ENCODE measurements at places on chromosomes 6 and 20. TPM values are rescaled to one million over a fixed set of nuclear protein-coding genes. Genes with fewer than 3 reads are reported as not detected.

DNA sequence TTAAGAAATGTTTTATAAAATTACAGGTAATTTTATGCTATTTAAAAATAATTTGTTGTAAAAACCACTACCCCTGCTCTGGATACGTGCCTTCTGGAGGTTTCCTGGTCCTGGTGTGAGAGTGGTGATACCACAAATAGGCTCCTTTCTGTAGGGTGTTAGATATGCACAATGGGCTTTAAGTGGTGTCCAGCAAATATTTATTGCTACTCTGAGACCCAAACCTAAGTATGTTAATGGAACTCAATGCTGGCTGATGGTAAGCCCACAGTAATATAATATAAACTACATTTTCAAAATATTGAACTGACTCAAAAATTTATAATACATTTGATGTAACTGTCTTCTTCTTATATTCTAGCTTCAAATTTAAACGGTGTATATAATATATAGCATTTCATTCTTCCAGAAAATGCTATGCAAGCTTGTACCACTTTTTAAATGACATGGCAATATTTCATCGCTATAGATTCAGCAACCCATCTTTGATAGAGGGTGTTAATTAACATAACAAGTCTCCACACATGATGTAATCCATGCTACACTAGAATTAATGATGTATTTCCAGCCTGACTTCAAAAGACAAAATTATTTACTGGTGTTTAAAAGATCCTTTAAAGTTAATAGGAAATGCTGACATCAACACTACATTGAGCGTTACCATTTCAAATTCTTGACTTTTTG lies 161.9 kb downstream of the DST start:
- no peak for DNase-seq
- H3K27me3 ChIP-seq: no peaks in the 10 kb centered on the region
- H3K4me3 ChIP-seq: no peak overlapping the region
- H3K36me3 ChIP-seq: peaks cover 54% of the 10 kb centered on the region
- H3K4me1 ChIP-seq: peaks cover 11% of the 10 kb centered on the region
- no peak overlapping the region for H3K27ac ChIP-seq

DNA sequence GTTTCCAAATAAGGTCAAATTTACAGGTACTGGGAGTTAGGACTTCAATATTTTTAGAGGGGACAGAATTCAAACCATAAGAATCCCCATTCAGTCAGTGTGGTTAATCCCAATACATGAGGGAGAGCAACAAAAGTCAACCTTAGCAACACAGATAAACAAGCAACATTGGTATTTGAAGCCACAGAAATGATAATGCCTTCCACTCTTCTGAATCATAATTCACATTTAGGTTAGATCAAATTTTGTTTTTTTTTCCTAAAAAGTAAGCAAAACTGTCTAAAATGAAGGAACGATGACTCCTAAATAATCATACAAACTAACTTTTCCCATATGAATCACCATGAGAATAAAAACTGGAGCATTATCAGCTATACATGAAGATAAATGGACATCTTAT lies 246.0 kb upstream of the TENT5A start:
- no peak overlapping the region for H3K4me3 ChIP-seq
- DNase-seq: no peak
- H3K27me3 ChIP-seq: no peaks in the 10 kb centered on the region
- H3K4me1 ChIP-seq: peaks cover 9% of the 10 kb centered on the region

DNA sequence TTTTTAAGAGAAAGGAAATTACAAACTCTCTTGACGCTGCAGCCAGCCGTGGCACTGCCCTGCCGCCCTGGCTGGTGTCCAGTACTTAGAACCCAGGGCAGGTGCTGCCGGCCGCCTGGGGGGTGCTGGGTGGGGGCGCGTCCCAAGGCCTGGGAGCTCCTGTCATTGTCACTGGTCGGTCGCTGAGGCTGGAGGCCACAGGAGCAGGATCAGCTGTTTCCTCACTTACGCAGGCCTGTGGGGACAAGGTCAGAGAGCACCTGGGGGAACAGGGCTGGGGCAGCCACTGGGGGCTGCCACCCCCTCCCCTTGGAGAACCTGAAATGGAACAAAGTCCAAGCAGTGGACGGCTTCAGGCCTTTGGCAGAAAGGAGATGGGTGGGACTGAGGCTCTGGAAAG lies 5.6 kb downstream of the BIRC7 start:
- H3K27me3 ChIP-seq: no peaks in the 10 kb centered on the region
- no peaks in the 10 kb centered on the region for H3K36me3 ChIP-seq
- no peaks in the 10 kb centered on the region for H3K4me1 ChIP-seq
- DNase-seq: no peak
- H3K27ac ChIP-seq: no peak overlapping the region

- DNase-seq: no peak
- no peaks in the 10 kb centered on the region for H3K4me1 ChIP-seq
- no peaks in the 10 kb centered on the region for H3K27me3 ChIP-seq
- no peak overlapping the region for H3K27ac ChIP-seq
These were observed 119.5 kb upstream of the KCNK16 start for GRCh38 chr6:39441986-39442385.

- no peaks in the 10 kb centered on the region for H3K4me1 ChIP-seq
- H3K4me3 ChIP-seq: no peak overlapping the region
- H3K27me3 ChIP-seq: no peaks in the 10 kb centered on the region
These were observed 51.0 kb upstream of the SENP6 start for GRCh38 chr6:75550544-75551167.

The SLC44A4 gene
- total RNA-seq: not detected

GRCh38 chr6:114407426-114408035 lies 64.7 kb upstream of the HS3ST5 start:
- no peak overlapping the region for H3K4me3 ChIP-seq
- no peaks in the 10 kb centered on the region for H3K36me3 ChIP-seq
- H3K27me3 ChIP-seq: no peaks in the 10 kb centered on the region

DNA sequence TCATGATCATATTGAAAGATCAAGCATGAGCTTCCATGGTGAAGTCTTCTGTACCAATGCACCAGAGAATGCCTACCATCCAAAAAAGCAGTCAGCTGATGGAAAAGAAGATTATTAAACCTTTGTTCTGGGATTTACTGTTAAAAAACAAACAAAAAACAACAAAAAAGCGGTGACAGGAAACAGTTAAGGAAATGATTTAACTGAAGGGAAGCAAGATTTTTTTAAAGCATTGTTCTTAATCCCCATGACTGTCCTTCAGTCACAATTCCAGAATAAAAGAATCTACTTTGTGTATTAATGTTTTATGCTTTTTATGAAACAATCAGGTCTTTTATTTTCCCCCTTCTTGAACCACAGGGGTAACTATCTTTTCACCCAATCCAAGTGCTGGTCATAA lies 23.9 kb downstream of the FAM162B start:
- no peaks in the 10 kb centered on the region for H3K4me1 ChIP-seq
- H3K27ac ChIP-seq: no peak overlapping the region
- peaks cover 10% of the 10 kb centered on the region for H3K36me3 ChIP-seq
- DNase-seq: no peak
- H3K27me3 ChIP-seq: no peaks in the 10 kb centered on the region
- H3K4me3 ChIP-seq: no peak overlapping the region

DNA sequence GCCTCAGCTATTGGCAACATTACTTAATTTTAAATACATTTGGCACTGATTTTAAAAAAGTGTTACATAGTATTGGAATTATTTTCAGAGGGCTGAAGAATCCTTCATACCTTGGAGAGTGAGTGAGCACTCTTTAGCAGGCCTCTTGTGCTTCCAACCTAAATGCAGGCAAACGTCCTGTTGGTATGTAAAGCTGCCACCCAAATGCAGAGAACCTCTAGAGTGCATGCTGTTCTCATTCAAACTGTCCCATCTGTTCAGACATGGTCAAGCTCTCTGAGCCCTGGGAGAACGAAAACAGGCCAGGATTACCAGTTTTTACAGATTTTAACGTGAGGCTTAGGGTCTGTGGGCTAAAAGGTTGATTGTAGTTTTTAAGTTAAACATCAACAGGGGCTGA lies 378.0 kb upstream of the FLRT3 start:
- no peaks in the 10 kb centered on the region for H3K36me3 ChIP-seq
- H3K4me3 ChIP-seq: no peak overlapping the region
- no peak for DNase-seq
- no peak overlapping the region for H3K27ac ChIP-seq
- H3K4me1 ChIP-seq: no peaks in the 10 kb centered on the region

DNA sequence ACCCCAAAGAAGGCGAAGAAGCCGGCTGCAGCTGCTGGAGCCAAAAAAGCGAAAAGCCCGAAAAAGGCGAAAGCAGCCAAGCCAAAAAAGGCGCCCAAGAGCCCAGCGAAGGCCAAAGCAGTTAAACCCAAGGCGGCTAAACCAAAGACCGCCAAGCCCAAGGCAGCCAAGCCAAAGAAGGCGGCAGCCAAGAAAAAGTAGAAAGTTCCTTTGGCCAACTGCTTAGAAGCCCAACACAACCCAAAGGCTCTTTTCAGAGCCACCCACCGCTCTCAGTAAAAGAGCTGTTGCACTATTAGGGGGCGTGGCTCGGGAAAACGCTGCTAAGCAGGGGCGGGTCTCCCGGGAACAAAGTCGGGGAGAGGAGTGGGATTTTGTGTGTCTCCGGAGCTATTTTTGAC lies 69.6 kb downstream of the HFE start:
- DNase-seq: peak; percentile 84
- H3K27ac ChIP-seq: peak overlapping the region; percentile 99
- H3K36me3 ChIP-seq: no peaks in the 10 kb centered on the region
- peak overlapping the region; percentile 91 for H3K4me3 ChIP-seq

DNA sequence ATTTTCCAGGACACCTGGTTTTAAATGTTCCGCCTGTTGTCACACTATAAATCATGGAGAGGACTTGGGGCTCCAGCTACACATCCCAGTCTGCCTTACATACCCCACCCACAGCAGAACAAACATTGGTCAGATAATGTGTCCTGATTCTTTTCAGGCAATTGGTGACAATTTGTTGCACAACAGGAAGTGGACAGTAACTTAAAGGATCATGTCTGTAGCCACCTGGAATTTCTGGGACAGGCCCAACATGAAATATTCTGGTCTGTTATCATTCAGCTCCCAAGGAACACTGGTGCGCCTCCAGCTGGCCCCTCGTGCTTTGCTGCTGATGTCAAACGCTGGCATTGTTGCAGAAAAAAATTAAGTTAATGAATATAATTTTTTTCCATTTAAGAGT lies 117.2 kb downstream of the SOBP start:
- DNase-seq: no peak
- H3K4me1 ChIP-seq: peaks cover 8% of the 10 kb centered on the region
- no peak overlapping the region for H3K27ac ChIP-seq
- H3K27me3 ChIP-seq: no peaks in the 10 kb centered on the region
- no peak overlapping the region for H3K4me3 ChIP-seq

The SRMS gene
- not detected for total RNA-seq

DNA sequence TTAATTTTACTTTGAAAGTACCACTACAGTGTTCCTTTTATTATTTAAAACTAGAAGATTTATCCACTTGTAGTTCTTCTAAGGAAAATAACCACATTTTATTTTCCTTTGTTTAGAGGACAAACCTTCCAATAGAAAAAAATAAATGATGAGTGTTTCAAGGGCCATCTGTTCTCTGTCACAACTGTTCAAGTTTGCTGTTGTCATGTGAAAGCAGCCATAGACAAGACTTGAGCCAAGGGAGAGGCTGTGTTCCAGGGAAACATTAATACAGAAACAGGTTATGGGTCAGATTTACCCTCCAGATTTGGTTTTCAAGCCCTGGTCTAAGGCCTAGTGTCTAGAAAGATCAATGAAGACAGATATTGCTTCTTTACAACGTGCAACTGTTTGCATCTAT lies 463.6 kb downstream of the C6orf118 start:
- no peak for DNase-seq
- no peak overlapping the region for H3K27ac ChIP-seq
- no peak overlapping the region for H3K4me3 ChIP-seq
- H3K36me3 ChIP-seq: no peaks in the 10 kb centered on the region

DNA sequence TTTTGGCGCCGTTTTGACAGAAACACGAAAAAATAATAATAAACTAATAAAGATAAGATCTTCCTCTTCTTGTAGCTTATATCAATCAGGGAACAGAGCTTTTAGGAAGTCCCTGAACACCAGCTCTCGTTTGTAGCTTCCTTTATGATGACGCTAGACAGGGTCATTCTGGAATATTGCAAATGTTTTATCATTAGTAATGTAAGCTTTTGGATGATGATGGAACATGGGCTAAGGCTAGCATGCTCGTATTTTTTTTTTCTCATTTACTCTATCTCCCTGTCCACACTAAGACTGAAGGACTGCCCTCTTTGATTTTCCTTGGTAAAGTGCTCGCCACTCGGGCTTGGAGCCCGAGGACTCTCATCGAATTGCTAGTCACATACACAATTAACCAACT lies 22.1 kb upstream of the POM121L2 start:
- no peak overlapping the region for H3K27ac ChIP-seq
- H3K27me3 ChIP-seq: no peaks in the 10 kb centered on the region
- no peaks in the 10 kb centered on the region for H3K36me3 ChIP-seq
- H3K4me1 ChIP-seq: no peaks in the 10 kb centered on the region
- no peak overlapping the region for H3K4me3 ChIP-seq
- DNase-seq: no peak

The CST4 gene
- total RNA-seq: not detected

DNA sequence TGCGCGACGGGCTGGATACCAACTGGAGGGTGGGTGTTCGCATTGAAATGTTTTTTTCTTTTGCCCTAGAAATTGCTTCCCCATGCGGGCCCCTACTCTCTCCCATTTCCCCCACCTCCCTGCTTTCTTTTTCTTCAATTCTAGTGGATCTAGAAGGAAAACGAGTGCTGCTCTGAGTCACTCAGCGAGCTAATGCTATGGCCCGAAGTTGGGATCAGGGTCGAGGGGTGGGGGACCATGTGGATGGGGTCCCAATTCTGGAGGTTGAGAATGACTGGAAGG lies 71.5 kb downstream of the SOX4 start:
- H3K4me1 ChIP-seq: peaks cover 10% of the 10 kb centered on the region
- no peak overlapping the region for H3K27ac ChIP-seq
- peak overlapping the region; percentile 76 for H3K4me3 ChIP-seq
- DNase-seq: no peak

GRCh38 chr6:104201557-104201956 lies 658.2 kb downstream of the HACE1 start:
- no peak overlapping the region for H3K4me3 ChIP-seq
- H3K27me3 ChIP-seq: no peaks in the 10 kb centered on the region
- H3K27ac ChIP-seq: no peak overlapping the region
- no peaks in the 10 kb centered on the region for H3K36me3 ChIP-seq
- no peak for DNase-seq
- H3K4me1 ChIP-seq: no peaks in the 10 kb centered on the region

DNA sequence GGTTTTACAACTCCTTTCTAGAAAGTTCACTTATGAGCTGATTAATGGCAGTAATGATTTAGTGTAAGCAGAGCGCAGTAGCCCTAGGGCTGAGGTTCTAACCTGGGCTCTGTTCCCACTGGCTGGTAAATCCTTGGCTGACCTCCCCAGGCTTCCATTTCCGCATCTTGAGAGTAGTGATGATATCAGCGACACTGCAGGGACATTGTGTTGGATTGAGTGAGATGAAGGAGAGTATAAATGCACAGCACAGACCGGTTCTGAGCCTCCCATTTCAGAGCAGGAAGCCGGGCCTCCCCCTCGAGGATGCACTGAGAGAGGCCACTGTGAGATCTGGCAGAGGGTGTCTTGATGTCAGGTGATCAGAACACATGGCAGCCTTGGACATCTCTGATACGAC lies 477.2 kb upstream of the SULF2 start:
- no peak overlapping the region for H3K4me3 ChIP-seq
- no peaks in the 10 kb centered on the region for H3K27me3 ChIP-seq
- H3K4me1 ChIP-seq: no peaks in the 10 kb centered on the region
- no peaks in the 10 kb centered on the region for H3K36me3 ChIP-seq
- no peak overlapping the region for H3K27ac ChIP-seq
- no peak for DNase-seq

The ANKRD66 gene
- total RNA-seq: not detected

The SALL4 gene
- total RNA-seq: not detected

The KLHDC3 gene
- total RNA-seq: 64.0 TPM

GRCh38 chr6:97214671-97215070 lies 68.3 kb downstream of the MMS22L start:
- H3K36me3 ChIP-seq: no peaks in the 10 kb centered on the region
- H3K4me1 ChIP-seq: no peaks in the 10 kb centered on the region
- H3K4me3 ChIP-seq: no peak overlapping the region

The HLA-DRA gene
- 220 TPM for total RNA-seq

Measured in ascending aorta (tissue), 2 donors.